Cardiac muscle cell (in vitro differentiated cells and primary cell): ENCODE measurements at places on chromosomes 12 and 14. TPM values are rescaled to one million over a fixed set of nuclear protein-coding genes. Genes with fewer than 3 reads are reported as not detected.

Gene GZMH
- not detected in 2 replicates for polyA plus RNA-seq

Gene GIT2
- 23.3 and 34.7 TPM in 2 replicates for polyA plus RNA-seq

Gene CACNA1C
- polyA plus RNA-seq = 30.4 and 40.8 TPM in 2 replicates

Gene KRT6C
- polyA plus RNA-seq = not detected in 2 replicates
